ENCODE measurements at places on chromosomes 11 and 22.

- DNase-seq: no peak
Measured at GRCh38 chr11:104623518-104623917, 274.7 kb downstream of the CASP12 start.

DNA sequence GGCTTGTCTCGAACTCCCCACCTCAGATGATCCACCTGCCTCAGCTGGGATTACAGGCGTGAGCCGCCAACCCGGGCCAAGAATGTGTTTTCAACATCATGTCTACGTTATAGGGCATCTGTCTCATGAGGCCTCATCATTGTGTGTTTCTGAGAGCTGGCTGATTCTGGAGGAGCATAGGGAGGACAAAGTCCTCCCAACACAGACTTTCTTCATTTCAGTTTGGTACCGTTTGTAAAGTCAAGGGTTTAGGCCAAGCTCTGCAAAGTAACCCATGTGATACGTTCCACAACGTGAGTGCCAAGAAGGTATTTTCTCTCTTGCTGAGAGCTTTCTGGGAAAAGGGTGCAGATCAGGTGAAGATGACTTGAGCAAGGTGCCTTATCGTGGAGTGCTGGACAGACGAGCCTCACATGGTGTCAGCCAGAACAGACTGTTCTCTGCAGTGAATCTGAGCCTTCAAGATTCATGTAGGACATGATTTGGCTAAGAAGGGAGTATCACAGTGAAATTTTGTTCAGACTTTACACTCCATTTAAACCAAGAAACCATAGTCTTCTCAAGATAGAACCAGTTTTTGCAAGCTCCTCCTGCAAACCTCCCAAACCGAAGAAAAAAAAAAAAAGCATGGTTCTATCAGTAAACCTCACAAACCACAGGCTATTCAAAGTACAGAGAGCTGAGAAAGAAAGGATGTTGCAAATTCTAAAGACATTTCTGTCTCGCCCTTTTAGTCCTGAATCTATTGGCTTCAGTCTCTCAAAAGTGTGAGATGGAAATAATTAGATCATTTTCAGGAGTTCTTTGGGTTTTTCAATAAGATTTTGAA, 71.7 kb downstream of the DBX1 start:
- no peak for DNase-seq

GRCh38 chr11:63639199-63639832, 25.1 kb upstream of the PLAAT3 start:
- no peak for DNase-seq

DNA sequence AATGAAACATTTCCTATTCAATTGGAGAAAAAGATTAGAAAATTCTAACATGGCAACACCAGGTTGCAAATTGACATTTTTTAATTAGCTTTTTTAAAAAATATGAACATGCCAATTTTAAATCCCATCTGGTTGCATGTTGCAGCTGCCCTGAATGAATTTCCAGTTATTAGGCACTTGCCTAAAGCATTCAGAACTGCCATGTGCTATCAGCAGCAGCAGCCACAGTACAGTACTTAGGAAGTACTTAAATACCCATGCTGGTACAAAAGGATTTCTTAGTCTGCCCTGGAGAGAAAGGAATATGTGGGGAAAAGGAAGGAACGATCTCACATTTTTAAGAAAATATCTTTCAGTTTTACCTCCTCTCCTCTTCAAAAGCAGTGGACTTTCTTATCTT, 46.2 kb downstream of the FAM168A start:
- no peak for DNase-seq

GRCh38 chr11:77442394-77443053, 31.4 kb downstream of the PAK1 start:
- DNase-seq: no peak

DNA sequence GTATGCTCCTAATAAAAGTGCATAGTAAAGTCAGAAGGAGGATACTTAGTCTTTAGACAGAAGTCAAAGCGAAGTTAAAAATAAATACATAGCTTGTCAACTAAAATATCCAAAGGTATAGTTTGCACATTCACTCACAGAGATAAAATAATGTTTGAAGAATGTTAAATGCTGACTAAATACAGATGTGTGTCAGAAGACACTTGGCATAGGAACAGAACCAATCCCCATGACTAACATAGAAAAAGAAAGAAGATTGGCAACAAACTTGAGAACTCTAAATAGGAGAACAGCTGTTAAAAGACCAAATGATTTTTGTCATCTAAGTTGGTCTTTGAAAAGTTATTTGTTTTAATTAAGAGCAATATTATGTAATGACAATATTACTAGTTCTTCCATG, 1172.1 kb upstream of the RAG2 start:
- no peak for DNase-seq

GRCh38 chr22:20610243-20610686, 102.9 kb downstream of the MED15 start:
- DNase-seq: no peak

DNA sequence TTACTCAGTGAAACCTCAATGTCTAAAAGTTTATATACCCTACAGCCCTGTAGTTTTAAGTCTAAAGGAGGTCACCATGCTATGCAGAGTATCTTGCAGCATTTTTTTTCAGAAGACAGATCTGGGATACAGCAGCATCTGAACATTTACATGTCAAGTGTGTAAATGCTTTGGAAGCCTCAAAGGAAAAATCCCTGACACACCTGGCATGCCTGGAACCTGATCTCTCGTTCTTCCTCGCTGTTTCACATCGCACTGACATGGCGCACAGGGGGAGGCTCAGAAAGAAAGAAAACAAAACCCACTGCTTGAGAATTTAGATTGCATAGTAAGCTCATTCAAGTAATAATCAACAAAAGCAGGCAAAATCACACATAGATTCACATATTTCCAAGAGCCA, 31.0 kb downstream of the PAX6 start:
- no peak for DNase-seq

GRCh38 chr11:34866375-34866774, 49.8 kb downstream of the APIP start:
- no peak for DNase-seq

- no peak for DNase-seq
Measured at GRCh38 chr11:64900263-64900678, 16.7 kb downstream of the ATG2A start.

DNA sequence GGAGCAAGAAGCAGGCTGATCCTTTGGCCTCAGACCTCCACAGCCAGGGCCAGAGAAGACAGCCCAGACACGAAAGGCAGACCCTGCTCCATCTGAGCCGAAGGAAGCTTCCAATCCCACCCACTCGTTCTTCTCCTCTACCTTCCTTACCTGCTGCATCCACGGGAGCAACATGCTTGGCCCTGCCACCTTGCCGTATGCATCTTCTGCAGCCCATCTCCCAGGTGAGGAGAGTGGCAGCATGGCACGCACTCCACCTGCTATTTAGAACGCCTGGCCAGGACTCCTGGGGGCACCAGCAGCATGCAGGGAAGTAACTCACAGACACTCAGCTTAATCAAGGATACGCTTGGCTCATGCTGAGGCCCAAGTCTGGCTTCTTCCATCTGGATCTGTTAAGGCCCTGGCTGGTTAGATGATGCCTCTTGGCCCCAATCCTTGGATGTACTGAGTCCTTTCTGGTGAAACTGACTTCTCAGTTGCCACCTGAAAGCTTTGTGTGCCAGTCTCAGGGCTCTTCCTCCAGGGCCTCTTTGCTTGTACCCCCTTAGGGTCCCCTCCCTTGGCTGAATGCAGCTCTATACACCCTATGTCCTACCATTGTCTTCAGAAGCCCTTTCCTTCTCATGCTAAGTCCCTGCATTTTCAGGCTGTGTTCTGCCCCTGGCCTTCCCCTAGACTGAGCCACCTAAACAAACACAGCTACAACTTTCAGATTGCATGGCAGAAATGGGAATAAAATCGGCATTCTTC, 604.9 kb downstream of the BUD13 start:
- DNase-seq: no peak

DNA sequence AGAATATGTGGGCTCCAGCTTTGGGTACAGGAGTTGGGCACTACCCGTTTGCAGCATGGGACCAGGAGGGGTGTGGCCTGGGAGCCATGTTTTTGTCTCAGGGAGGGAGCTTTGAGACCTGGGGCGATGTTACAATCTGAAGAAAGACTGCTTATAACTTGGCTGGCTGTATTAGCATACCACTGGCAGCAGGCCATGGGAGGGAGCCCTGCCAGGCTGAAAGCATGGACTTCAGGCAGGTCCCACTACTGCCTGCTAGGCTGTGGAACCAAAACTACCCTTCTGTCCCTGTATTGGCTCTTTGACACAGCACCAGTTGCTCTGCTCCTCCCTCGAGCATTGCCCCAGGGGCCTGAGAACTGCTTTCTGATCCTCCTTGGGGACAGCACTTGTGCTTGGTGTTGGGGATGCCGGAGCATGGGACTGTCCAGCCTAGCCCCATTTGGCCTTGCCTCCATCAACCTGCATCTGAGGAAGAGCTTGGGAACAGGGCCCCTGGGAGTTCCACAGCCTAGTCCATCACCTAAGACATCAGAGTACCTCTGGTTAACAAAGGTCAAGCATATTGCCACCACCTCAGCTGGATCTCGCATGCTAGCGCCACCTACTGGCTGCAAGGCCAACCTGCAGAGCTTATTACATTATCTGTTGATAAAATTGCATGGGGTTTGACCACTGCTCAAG, 217.4 kb downstream of the SBF2 start:
- no peak for DNase-seq

- no peak for DNase-seq
Measured at GRCh38 chr11:72758690-72759389, 6.6 kb upstream of the ARAP1 start.

GRCh38 chr22:46432164-46433068, 96.9 kb downstream of the TRMU start:
- DNase-seq: no peak

DNA sequence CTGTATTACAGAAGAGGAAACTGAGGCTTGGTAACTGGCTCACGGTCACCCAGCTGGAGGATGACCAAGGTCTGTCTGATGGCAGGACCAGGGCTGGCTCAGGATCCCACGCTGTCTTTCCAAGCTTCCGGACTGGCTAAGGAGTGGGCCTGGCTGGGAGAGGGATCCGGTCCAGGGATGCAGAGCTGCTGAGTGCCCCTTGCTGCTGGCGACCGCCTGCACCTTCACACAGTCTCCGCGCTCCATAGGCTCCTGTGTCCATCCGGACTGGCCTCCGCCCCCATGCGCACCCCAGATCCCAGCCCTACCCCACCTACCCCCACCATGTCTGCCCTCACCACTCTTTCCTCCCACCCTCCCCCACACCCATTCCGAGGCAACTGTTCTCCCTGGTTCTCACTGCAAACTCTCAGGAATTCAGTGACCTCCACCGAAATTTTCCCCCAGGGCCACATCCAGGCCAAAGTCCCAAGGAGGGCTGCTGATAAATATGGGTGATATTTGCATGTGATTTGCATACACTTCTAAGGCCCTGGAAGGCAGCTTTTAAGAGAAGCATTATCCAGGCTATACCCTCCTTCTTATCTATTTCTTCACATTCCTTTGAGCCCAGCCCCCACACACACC, 48.5 kb upstream of the SLC35C1 start:
- DNase-seq: no peak

DNA sequence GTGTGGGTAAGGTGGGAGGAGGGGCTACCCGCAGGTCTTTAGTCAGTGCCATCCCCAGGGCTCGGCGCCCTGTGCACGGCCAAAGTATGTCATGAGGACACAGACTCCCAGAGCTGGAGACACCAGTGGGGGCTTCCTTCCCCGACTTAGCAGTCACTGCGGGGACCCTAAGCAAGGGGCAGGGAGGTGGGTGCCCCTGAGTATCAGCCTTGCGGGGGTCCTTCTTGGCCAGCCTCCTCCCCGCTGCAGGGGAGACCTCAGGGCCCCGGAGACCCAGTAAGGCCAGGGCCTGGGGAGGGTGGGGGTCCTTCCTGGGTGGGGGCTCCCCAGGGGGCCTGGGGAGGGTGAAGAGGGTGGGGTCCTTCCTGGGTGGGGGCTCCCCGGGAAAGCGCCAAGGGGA, 673.8 kb downstream of the BRD1 start:
- no peak for DNase-seq

- DNase-seq: no peak
Measured at GRCh38 chr22:29265305-29265704, 2.5 kb downstream of the RHBDD3 start.

GRCh38 chr11:8229299-8230177, 34.1 kb downstream of the LMO1 start:
- no peak for DNase-seq

GRCh38 chr11:16773981-16774935, 35.8 kb downstream of the C11orf58 start:
- no peak for DNase-seq

DNA sequence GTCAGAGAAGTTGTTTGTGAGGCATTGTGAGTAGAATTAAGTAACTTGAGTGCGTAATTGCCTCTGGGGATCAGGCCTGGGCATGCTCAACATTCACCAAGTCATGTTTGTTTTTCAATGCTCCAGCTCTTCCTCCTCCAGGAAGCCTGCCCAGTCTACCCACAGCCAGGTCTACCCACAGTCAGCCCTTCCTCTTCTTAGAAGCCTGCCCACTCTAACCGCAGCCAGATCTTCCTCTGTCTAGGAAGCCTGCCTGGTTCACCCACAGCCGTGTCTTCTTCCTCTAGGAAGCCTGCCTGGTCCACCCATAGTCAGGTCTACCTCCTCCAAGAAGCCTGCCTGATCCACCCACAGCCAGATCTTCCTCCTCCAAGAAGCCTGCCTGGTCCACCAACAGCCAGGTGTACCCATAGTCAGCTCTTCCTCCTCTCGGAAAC, 25.0 kb downstream of the LRP5 start:
- DNase-seq: no peak
